Cortex of kidney (tissue), 1 donor: ENCODE measurements at places on chromosomes 7 and 10.

- no peak for DNase-seq
Observed at GRCh38 chr7:93004906-93005305, 112.9 kb downstream of the SAMD9 start.

- no peak for DNase-seq
Observed at GRCh38 chr10:88598055-88598454, 11.5 kb downstream of the LIPJ start.

DNA sequence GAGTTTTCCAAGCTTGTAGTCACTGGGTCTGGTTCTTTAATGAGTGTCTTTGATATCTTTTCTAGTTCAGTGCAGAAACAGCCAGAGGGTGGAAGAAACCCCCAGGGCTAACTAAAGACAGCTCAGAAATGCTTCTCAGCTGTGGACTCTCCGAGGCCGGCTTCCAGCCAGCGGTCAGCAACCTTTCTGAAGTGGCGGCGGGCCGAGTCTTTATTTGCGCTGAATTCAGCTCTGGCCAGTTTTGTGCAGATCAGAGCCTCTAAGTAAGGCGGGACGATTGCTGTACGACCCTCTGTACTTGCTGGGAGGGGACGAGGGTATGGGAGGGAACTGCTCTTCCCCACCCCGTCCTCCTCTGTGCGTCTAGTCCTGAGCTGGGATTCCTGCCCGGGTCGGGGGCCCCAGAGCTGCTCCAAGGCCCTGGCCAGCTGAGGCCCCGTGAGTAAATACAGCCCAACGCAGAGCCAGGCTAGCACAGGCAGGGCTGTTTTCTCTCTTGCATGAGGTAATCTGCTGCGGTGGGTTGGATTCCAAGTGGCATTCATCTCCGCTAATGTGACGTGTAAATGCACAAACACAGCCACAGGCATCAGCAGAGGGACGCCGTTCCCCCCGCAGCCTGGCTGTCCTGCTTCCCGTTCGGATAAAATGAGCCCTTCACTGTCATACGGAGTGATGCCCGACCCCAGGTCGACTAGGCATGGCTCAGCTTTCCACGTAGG, 159.8 kb downstream of the PIP4K2A start:
- no peak for DNase-seq

DNA sequence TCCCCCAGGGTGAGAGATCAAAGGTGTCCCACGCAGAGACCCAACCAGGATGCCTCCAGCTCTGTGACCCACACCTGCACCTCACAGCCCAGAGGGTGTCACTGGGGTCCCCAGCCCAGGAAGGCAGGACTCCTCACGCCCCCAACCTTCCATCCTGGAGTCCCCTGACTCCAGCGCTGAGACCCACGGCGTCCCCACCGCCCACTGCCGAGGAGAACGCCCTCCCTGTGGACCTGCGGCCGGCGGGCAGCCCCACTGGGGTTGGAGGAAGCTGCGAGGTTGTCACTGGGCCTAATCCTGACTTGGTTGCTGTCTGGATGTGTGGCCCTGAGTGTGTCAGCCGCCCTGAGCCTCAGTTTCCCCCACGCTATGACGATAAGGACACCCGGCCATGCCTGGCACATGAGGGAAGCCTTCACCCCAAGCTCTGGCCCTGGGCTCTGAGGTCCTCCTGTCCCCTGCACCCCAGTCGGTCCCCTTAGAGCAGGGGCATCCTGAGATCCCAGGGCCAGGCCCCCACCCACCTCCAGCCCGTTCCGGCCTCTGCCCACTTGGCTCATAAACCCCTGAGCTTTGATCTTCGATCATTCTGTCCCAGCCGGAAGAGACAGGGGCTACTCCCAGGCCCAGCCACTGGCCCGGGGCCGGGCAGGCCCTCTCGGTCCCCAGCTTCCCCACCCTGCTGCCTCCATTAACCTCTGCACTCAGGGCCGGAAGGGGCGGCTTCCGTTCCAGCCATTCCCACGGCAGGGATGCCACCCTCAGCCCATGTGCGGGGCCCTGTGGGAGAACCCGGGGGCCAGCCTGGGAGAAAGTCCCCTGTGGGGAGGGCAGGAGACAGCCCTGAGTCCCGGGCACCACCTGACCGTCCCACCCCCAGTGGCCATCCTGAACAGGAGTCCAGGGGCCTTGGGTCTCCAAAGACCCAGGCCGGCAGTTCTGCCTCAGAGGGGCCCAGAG, 113.2 kb downstream of the MICALL2 start:
- no peak for DNase-seq

GRCh38 chr7:128859232-128860157, 3.2 kb upstream of the ATP6V1F start:
- DNase-seq = no peak

DNA sequence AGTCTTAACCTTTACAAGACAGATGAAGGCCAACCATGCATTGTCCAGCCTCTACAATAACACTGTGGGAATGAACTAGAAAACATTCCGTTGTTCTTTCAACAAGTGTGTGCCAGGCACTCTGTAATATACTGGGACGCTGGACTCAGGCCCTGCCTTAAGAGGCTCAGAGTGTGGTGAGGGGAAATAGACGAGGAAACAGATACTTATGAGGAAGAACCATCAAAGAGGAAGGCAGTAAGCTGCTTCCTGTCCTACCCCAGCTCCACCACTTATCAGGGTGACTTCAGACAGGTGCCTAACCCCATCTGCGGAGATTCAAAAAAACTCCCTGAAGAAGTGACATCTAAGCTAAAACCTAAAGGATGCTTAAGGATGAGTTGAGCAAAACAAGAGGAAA, 8.9 kb upstream of the TRIM8 start:
- DNase-seq = no peak

- DNase-seq = no peak
Observed at GRCh38 chr10:57992321-57993077, 275.2 kb downstream of the IPMK start.

DNA sequence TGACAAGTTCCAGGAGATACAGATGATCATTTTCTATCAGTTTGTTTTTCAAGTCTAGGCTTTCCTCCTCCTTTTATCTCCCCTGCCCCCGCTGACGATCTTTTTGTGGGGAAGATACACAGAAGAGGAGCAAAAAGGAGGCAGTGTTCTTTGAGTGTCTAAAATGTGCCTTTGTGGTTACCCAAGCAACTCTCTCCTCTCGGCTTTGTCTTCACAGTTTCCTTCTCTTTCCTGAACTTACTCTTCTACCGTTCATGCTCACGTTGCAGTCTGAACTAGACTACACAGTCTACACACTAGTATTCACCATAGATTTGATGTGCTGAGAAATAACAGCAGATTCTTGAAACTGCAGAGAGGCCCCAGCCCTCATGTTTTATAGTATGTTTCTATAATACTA, 23.6 kb downstream of the CEP41 start:
- DNase-seq = no peak

DNA sequence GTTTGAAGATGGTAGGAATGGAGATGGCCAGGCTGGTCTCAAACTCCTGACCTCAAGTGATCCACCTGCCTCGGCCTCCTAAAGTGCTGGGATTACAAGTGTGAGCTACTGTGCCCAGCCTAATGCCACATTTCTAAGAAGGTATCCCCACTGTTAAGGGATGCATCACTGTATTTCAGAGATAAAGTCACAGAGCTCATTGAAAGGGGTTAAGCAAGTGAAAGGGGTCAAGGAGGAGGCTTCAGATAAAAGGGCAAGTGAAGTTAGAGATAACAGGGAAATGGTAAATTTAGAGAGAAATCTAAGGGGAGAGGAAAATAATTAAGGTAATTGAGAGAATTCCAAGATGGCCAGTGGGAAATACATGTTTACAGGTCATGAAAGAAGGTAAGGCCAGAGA, 93.0 kb upstream of the SP4 start:
- no peak for DNase-seq

- no peak for DNase-seq
Observed at GRCh38 chr10:47419421-47419820, 35.3 kb upstream of the ZNF488 start.

- no peak for DNase-seq
Observed at GRCh38 chr10:69464401-69464800, 13.1 kb downstream of the TSPAN15 start.

DNA sequence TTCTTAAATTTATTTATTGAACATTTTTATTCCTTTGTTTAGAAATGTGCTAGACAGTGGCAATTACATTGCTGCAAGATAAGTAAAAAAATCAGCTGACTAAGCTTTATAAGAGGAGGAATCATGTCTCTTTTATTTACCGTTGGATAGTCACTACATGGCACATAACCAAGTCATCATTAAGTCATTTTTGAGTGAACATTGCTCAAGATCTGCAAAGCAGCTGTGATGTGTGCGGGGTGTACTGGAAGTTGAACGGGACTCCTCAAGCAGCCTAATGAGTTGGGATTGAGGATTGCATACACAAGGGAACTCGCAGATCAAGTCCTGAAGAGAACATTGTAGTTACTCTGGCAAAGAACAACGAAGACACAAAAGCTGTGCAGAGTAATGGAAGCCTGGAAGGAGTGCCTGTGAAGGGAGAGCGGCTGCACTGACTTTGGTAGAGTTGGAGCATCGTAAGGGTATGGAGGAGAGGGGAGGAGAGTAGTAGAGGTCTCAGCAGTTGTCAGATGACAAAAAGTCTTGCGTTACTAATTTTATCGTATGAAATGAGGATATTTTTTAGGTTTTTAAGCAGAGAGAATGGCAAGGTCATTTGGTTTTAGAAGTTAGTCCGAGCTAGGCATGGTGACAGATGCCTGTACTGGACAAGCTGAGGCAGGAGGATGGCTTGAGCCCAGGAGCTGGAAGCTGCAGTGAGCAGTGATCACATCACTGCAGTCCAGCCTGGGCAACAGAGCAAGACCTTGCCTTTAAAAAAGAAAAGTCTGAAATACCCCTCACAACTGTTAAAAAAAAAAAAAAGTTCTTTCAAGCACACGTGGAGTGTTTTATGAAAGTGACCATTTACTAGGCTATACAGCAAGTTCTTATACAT, 95.1 kb downstream of the BMPR1A start:
- no peak for DNase-seq

GRCh38 chr7:97818066-97818663, 54.0 kb downstream of the ASNS start:
- no peak for DNase-seq

- no peak for DNase-seq
Observed at GRCh38 chr7:38545977-38546376, 85.2 kb downstream of the AMPH start.

DNA sequence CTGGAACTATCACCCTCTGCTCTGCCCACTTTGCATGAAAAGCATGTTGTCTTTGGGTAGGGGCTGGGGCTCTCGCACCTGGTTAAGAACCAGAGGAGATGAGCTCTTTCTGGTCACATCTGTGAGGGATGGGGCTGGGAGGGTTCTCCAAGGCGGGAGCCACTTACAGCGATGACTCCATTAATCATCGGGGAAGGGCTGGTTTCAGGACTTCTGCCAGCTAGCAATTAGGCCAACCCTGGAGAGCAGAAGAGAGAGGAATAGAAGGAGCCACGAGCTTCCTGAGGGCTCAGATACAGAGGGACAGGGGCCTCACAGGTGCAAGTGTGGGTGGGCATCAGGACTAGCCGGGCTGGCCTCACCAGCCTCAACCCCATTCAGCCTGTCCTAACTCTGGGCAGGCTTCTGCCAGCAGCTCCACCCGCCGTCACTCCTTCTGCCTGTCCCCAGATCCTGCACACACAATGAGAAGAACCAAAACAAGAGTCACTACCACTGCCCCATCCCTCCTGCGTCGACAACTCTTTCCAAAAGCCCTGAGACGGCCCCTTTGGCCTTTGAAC, 8.4 kb downstream of the AQP1 start:
- no peak for DNase-seq

GRCh38 chr10:76973091-76974016, 664.3 kb downstream of the KCNMA1 start:
- DNase-seq = no peak

DNA sequence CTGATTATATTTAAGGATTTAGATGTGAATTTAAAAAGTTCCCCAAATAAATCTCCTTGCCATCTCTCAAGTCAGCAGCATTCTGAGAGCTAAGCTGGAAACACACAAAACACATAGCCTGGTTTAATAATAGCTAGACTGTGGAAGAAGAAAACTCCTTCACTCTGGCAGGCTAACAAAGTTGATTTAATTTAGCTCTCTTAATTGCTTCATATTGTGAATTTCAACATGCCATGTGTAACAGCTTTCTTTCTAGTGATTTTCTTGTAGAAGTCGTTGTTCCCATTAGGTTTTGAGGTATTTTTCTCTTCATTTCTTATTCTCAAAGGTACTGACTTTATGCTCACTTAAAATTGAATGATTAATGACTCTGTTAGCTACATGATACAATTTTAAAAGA, 216.8 kb upstream of the AKR1E2 start:
- no peak for DNase-seq

DNA sequence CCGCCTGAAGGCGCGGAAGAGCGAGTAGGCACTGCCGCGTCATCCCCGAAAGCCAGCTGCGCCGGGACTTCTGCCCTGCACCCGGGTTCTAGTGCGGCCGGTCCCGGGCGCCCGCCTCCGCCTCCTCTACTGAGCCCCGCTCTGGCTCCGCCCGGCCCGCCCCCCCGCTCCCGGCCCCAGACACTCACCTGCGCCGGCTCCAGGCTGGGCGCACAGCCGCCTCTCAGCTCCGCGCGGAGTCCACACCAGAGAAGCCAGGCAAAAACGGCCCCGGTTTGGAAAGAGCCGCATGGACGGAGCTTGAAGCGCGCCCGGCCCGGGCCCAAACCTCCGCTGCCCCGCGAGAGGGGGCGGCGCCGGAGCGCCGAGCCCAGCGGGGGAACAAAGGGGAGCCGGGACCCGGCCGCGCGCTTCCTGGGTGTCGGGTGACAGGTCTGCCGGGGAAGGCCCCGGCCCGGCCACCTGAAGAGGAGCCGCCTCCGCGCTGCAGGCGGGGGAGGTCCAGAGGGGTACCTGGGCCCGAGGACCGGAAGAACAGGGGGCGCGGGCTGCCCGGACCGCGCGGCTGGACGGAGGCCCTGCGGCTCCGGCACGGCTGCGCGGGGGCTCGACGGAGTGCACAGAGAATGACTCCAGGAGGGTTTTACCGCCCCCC, 168.2 kb downstream of the NRF1 start:
- DNase-seq = no peak

DNA sequence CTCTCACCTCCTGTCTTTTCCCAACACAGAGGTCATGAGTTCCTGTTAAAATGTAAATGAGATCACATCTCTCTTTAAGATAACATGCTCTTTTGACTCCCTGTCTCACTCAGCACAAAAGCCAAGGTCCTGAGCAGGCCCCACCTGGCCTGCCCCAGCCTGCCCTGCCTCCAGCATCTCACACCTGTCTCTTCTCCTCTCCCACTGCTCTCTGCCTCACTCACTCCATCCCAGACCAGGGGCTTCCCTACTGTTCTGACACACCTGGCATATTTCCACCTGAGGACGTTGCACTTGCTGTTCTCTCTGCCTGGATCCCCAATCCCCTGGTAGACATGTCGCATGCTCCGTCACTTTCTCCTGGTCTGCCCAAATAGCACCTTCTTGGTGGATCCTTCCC, 285.0 kb upstream of the ZMIZ1 start:
- no peak for DNase-seq

DNA sequence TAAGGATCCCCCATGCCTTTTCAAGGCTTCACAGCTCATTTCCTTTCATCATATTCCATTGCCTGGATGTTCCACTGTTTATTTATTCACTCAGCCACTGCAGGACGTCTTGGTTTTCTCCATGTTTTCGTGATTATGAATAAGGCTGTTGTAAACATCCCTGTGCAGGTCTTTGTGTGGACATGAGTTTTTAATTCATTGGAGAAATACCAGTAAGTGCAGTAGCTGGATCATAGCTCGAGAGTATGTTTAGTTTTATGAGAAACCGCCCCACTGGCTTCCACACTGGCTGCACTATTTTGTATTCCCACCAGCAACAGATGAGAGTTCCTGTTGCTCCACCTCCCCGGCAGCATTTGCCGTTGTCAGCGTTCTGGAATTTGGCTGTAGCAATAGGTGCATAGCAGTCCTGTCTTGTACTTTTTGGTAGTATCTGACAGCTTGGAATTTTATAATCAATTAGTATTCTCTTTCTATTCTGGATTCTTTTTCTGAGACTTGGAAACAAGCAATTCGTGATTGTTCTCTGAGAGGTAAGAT, 269.9 kb upstream of the PITRM1 start:
- no peak for DNase-seq
